ENCODE measurements at places on chromosomes 1 and 21. TPM values are rescaled to one million over a fixed set of nuclear protein-coding genes. Genes with fewer than 3 reads are reported as not detected.

KIF26B gene
- under 0.01 TPM for total RNA-seq

LCE6A gene
- total RNA-seq, result not detected

LCE1C gene
- not detected for total RNA-seq

C1orf167 gene
- 0.19 TPM for total RNA-seq

OR2L13 gene
- not detected for total RNA-seq

CFHR5 gene
- total RNA-seq, result not detected

LEFTY1 gene
- total RNA-seq, result not detected

PTPRU gene
- 7.6 TPM for total RNA-seq

Data from bladder microvascular endothelial cell (primary cell).